H9 (cell line): ENCODE measurements at places on chromosomes 6 and 20.

- DNase-seq: no peak
These were observed 2.5 kb downstream of the CRIP3 start for GRCh38 chr6:43306086-43306485.

GRCh38 chr6:105259913-105260889 lies 80.4 kb upstream of the POPDC3 start:
- no peak for DNase-seq

DNA sequence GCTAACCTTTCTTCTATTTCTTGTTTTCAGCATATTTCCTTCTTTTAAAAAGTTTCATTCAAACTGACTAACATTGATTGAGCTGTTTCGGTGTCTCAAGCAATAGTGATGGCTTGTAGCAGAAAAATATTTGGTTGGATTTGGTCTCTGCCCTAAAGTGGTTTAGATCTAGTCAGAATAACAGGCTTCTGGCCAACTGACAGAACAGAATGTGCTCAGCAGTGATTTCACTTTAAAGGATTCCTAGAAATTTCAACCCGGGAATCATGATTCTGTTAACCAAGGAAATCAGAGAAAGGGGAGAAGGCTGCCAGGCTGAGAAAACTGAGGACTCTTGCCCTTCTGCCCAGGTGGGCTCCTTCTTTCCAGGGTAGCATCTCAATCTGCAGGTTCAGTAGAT lies 16.6 kb upstream of the GSTA1 start:
- DNase-seq: no peak

DNA sequence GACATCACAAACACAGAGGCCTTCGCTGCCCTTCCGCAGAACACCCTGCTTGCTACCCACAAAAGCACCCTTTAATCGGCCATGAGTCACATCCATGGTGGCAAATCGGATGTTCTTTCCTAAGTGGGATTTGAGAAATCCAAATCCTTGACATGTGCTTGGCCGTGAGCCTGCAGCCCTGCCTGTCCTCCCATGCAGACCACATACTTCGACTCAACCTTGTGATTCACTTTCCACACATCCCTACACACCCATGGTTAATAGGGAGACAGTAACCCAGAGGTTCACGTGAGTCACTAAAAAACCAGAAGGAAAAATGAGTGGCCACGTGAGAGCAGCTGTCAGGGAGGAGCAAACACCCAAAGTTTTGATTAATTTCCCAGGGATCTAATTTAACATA lies 19.4 kb downstream of the RAMACL start:
- DNase-seq: no peak

- DNase-seq: no peak
These were observed 35.1 kb downstream of the SNAP25 start for GRCh38 chr20:10253780-10254179.

- no peak for DNase-seq
These were observed 264.6 kb downstream of the FRK start for GRCh38 chr6:115796061-115796460.

DNA sequence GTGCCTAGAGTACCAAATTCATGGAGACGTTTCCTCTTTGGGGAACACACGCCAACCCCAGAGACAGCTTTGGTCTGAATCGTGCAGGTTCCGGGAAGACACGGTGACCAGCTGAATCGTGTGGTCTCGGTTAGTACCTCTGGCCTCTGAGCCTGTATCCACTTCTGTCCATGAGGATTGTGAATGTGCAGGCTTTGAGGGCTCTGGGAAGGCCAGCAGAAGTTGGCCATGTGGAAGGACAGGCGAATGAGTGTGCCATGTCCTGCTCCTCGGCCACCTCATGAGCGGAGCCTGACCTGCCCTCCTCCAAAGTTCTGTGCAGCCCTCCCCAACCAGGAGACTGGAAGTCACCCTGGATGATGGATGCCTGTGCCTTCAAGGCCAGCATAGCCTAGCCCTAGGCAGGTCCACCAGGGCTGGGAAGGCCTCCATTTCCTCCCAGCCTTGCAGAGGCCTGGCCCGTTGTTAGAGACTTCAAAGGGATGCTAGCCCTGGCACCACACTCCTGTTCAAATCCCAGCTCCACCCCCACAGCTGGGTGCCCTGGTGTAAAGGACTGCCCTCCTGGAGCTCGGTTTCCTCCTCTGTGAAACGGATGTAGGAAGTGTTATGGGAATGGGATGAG lies 1.7 kb upstream of the TMEM74B start:
- DNase-seq: peak; percentile 52

DNA sequence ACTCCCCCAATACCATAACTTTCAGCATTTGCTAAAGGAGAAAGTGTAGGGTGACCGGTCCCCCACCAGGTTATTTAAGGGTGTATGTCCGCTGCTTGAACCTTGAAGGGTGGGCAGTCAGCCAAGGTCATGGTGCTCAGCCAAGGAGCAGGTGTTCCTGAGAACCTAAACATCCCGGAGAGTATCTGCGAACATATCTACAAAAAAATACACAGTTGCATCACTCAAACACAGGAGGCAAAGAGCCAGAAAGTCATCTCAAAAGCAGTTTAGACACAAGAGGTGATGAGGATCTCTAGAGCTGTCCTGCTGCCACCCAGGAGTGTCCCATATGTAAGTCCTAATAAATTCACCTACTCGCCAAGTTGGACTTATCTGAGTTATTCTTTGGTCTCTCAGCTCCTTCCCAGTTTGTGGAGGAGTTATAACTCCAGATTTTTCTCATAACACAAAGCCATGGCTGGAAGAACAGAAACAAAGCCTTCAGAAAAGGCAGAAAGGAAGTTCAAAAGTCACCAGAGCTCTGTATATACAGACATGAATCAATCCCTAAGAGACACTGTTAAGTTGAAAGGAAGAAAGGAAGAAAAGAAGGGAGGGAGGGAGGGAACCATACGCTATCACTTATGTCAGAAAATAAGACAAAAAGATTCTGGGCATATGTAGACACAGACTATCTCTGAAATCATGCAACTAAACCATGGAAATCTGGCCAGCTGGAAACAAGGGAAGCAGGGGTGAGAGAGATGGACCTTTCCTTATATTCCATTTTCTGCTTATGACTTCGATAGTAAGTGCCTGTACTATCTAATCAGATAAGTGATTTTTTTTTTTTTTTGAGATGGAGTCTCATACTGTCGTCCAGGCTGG lies 11.3 kb downstream of the MBOAT1 start:
- no peak for DNase-seq
